Sigmoid colon (tissue), 7 donors: ENCODE measurements at places on chromosomes 11 and 22.
A peak's percentile ranks its signal among the peaks of the same experiment; 100 is the strongest.

DNA sequence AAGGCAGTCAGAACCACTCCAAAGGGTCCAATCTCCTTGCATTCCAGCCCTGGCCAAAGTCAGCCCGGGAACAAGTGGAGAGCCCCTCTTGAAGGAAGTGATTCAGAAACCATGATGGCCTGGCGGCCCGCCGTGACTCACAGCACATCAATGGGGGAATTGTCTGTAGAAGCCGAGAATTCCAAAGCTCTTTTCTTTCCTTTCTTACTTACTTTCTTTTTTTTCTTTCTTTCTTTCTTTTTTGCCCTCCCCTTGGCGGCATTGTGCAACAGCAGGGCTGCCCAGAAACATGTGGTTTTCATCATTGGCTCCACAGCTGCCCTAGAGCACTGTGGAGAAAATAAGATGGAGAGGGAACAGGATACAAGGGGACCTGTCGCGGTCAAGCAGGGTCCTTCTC lies 140.2 kb upstream of the TIMP3 start:
- H3K4me1 ChIP-seq, result no peaks in the 10 kb centered on the region
- H3K27ac ChIP-seq, result peak overlapping the region; percentile 11
- H3K36me3 ChIP-seq, result no peaks in the 10 kb centered on the region
- peak; percentile 87 for DNase-seq
- H3K4me3 ChIP-seq, result no peak overlapping the region

DNA sequence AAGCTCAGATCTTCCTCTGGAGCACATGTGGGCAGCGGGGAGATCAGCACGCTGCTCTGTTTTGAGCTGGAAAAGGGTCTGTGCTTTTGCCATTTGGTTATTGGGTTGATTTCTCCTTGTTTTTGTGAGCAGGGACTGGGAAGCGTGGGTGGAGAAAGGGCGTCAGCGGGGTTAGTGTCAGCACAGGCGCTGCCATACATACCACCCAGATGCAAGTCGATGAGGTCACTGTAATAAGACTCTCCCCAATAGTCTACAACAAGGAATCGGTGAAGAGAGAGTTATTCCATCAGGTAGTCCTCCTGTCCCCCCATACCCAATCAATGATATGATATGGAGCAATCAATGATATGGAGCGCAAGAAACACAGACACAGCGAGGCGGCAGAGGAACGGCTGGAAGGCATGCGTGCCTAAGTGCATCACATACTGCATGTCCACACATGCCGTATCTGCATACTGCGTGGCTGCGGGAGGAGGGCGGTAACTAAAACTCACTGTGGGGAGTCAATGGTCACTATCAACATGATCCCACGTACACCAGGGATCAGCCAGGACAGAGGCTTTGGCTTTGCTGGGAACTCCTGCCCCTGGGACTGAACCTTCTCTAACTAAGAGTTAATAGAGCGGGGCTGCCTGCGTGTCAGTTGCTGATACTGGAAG lies 29.5 kb upstream of the BID start:
- no peak overlapping the region for H3K27ac ChIP-seq
- DNase-seq, result no peak
- peaks cover 69% of the 10 kb centered on the region for H3K36me3 ChIP-seq
- H3K27me3 ChIP-seq, result no peaks in the 10 kb centered on the region
- no peak overlapping the region for H3K4me3 ChIP-seq

DNA sequence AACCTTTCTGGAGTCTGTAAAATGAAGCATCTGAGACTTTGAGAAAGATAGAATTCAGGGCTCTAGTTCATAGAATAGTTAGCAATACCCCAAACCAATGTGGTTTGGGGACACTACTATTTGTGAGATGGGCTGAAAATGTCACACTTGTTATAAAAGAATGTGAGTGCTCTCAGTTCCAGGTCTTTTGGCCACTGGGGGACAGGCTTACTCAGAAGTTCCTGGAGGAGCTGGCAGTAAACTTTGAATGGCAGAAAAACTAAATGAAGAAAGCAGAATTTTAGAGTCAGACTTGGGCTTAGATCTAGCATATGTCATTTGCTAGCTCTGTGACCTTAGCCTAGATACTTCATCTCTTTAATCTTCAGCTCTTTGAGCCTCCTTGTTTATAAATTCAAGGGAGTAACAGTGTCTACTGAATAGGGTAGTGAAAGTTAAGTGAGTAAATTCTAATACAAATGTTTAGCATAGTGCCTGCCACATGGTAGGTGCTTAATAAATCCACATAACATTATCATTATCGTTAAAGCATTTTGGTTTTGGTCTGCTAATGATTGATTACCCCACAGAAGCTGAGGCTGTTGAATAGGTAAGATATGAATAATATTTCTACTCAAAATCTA lies 3.7 kb downstream of the LYVE1 start:
- H3K27me3 ChIP-seq, result no peaks in the 10 kb centered on the region
- no peak for DNase-seq
- peak overlapping the region; percentile 4 for H3K4me3 ChIP-seq
- no peaks in the 10 kb centered on the region for H3K4me1 ChIP-seq
- H3K36me3 ChIP-seq, result no peaks in the 10 kb centered on the region

DNA sequence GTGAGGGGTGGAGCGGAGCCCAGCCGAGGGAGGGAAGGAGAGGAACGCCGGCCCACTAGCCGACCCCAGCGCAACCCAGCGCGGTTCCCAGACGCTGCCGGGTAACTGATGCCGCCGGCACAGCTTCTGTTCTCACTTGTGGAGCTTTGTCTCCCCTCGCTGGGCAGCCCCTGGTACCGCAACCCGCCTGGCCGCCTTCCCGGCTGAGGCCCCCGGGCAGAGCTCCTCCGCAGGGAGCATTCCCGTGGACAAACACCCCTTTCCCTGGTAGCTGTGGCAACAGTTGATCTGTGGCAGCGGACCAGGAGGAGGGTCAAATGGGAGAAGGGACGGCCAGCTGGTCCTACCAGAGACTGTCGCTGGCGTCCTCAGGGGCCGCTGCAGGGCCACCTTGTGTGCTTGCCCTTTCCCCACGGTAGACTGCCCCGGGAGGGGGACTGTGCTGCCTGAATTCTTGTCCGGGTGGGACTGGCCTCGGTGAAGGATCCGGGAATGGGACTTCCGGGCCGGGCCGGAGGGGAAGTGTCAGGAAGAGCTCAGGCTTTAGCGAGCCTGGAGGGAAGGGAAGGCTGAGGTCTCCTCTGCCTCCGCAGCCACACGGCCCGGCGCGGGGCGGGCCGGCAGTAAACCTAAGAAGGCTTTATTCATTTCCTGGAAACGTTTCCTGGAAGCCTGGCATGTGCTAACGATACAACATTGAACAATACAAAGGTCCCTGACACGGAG lies 468.0 kb downstream of the OPCML start:
- H3K36me3 ChIP-seq, result no peaks in the 10 kb centered on the region
- peaks cover 2% of the 10 kb centered on the region for H3K27me3 ChIP-seq
- H3K4me1 ChIP-seq, result no peaks in the 10 kb centered on the region
- peak; percentile 76 for DNase-seq

DNA sequence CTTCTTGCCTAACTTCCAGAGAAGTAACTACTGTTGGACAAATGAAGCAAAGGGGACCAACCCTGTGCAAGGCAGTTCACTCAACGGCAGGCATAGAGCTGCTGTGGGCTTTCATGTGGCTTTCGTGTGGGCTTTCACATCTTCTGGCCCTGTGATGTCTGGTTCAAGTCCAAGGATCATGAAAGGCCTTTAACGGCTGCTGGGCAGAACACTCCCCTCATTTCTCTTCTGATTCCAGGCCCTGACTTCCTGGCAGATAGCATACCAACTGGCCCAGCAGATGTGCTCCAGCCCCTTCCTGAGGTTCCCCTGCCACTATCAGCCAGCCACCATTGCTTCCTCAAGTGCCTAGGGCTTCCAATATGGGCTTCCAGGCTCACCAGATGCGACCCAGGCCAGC lies 28.7 kb upstream of the CTR9 start:
- no peak overlapping the region for H3K27ac ChIP-seq
- H3K4me1 ChIP-seq, result peaks cover 5% of the 10 kb centered on the region
- no peak overlapping the region for H3K4me3 ChIP-seq

GRCh38 chr11:48014917-48015316 lies 34.6 kb downstream of the PTPRJ start:
- H3K27me3 ChIP-seq, result no peaks in the 10 kb centered on the region
- H3K4me1 ChIP-seq, result peaks cover 6% of the 10 kb centered on the region
- no peak overlapping the region for H3K4me3 ChIP-seq
- H3K36me3 ChIP-seq, result no peaks in the 10 kb centered on the region
- no peak overlapping the region for H3K27ac ChIP-seq

DNA sequence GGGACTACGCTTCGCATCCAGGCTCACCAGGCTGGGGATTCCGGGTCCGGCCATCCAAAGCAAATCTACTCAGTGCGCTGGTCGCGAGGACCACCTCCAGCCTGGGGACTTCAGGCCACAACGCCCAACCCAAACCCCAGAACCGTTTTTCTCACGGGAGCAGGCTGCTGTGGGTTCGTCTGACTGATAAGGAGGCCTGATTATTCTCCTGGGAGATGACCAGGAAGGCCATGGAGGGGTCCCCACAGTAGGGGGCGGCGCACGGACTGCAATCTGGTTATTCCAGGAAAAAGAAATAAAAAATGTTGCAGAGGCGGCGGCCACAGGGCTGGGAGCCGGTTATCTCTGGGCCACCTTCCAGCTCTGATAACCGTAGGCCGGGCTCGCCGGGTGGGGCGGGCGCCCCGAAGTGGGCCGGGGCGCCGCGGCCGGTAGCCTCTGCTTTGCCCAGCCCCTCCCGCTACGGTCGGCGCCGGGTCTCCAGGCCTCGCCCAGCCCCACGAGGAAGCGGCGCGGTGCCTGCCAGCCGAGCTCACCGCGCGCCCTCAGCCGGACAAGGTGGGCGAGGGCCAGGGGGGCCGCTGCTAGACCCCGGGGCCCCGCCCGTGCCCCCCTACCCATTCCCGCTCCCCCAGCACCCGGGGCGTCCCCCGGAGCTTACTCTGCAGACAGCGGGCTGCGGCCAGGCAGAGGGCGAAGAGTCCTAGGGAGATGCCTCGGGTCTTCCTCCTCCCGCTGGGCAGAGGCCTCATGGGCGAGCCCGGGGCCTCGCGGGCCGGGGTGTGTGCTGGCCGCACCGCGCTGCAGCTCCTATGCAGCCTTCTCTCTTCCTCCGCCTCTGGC lies 446 bp downstream of the VSTM5 start:
- peak overlapping the region; percentile 63 for H3K4me3 ChIP-seq
- H3K27ac ChIP-seq, result peak overlapping the region; percentile 70
- H3K36me3 ChIP-seq, result no peaks in the 10 kb centered on the region
- peaks cover 7% of the 10 kb centered on the region for H3K4me1 ChIP-seq
- DNase-seq, result no peak
- H3K27me3 ChIP-seq, result no peaks in the 10 kb centered on the region
